ENCODE measurements at places on chromosomes 11 and 22. TPM values are rescaled to one million over a fixed set of nuclear protein-coding genes. Genes with fewer than 3 reads are reported as not detected.

GRCh38 chr22:36243986-36244385 lies 4.7 kb upstream of the APOL2 start:
- H3K27me3 ChIP-seq: no peaks in the 10 kb centered on the region
- H3K36me3 ChIP-seq: no peaks in the 10 kb centered on the region
- H3K4me1 ChIP-seq: peaks cover 31% of the 10 kb centered on the region

- no peaks in the 10 kb centered on the region for H3K27me3 ChIP-seq
- no peak overlapping the region for H3K4me3 ChIP-seq
- no peak for DNase-seq
- no peak overlapping the region for H3K27ac ChIP-seq
Measured at GRCh38 chr11:33659370-33660139, 41.1 kb downstream of the C11orf91 start.

DNA sequence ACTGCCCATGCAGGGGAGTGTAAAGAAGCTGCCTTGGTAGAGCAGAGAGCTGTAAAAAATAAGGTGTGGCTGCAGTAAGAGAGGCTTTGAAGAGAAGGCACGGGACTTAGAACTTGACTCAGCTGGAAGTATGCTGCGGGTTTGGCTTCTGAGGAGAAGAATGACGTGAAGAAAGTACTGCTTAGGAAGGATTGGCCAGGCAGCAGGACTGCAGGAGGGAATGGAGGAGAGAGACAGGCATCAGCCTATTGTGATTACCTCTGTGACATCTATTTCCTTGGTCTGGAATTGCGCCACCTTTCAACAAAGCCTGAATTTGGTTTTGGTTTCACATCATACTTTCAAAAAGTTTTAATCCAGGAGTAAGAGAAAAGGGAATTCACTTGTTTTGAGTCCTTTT lies 22.5 kb downstream of the PRRG4 start:
- no peak overlapping the region for H3K4me3 ChIP-seq
- no peaks in the 10 kb centered on the region for H3K4me1 ChIP-seq
- H3K27me3 ChIP-seq: no peaks in the 10 kb centered on the region
- no peaks in the 10 kb centered on the region for H3K36me3 ChIP-seq
- H3K27ac ChIP-seq: no peak overlapping the region

Gene POTEH
- total RNA-seq: not detected

DNA sequence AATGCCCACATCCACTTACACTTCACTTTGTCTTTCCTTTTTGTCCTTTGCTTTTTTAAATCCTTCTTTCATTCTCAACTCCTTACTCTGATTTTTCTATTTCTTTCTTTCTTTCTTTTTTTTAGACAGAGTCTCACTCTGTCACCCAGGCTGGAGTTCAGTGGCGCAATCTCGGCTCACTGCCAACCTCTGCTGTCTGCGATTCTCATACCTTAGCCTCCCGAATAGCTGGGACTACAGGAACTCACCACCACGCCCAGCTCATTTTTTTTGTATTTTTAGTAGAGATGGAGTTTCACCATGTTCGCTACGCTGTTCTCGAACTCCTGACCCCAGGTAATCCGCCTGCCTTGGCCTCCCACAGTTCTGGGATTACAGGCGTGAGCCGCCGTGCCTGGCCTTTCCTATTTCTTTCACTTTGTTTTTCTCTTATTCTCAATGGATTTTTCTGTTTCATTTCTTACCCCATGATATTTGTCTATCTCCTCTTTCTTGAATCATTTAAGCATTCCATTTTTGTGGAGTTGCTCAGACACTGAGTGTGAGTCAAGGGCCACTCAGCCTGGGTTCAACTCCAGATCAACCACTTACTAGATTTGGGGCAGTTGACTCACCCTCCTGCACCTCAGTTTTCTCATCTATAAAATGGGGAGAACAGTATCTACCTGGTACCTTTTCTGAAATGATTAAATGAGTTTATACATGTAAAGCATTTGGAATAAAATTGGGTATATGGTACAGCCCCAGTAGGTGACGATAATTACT lies 7.6 kb downstream of the KCNJ5 start:
- no peak overlapping the region for H3K4me3 ChIP-seq
- no peak overlapping the region for H3K27ac ChIP-seq
- H3K27me3 ChIP-seq: peaks cover 28% of the 10 kb centered on the region
- H3K36me3 ChIP-seq: no peaks in the 10 kb centered on the region

DNA sequence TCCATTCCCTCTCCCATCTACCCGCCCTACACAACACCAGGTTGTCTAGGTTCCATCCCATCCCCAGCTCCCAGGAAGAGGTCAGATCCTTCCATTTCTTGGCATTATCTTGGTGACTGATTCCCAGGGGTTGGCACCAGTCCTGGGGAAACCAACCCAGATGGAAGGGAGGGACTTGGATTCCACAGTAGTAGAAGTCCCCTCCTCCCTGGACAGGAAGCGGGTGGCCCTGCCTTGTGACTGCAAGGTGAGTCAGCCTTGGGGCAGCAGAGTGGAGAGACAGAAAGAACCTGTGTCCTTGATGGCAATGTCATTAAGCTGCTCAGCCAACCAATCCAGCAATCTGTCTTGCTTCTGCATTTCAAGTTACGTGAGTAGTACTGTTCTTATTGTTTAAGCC lies 26.5 kb downstream of the SYT13 start:
- H3K4me1 ChIP-seq: peaks cover 4% of the 10 kb centered on the region
- no peak overlapping the region for H3K27ac ChIP-seq
- H3K4me3 ChIP-seq: no peak overlapping the region
- no peak for DNase-seq
- no peaks in the 10 kb centered on the region for H3K36me3 ChIP-seq

Gene FSHB
- not detected for total RNA-seq

Gene ROBO4
- 17.8 TPM for total RNA-seq

- no peaks in the 10 kb centered on the region for H3K27me3 ChIP-seq
- no peak overlapping the region for H3K4me3 ChIP-seq
- no peak overlapping the region for H3K27ac ChIP-seq
- H3K4me1 ChIP-seq: no peaks in the 10 kb centered on the region
- no peak for DNase-seq
Measured at GRCh38 chr22:30132290-30132996, 52.2 kb downstream of the HORMAD2 start.

GRCh38 chr11:119545978-119546915 lies 123.3 kb upstream of the THY1 start:
- no peak overlapping the region for H3K27ac ChIP-seq
- no peak overlapping the region for H3K4me3 ChIP-seq
- H3K4me1 ChIP-seq: no peaks in the 10 kb centered on the region
- DNase-seq: no peak

GRCh38 chr11:126450806-126451205 lies 95.3 kb downstream of the ST3GAL4 start:
- H3K36me3 ChIP-seq: no peaks in the 10 kb centered on the region
- H3K27me3 ChIP-seq: peaks cover 6% of the 10 kb centered on the region
- no peak overlapping the region for H3K4me3 ChIP-seq
- DNase-seq: no peak
- peaks cover 26% of the 10 kb centered on the region for H3K4me1 ChIP-seq
- H3K27ac ChIP-seq: no peak overlapping the region

Gene LARGE1
- total RNA-seq: 10.6 TPM

DNA sequence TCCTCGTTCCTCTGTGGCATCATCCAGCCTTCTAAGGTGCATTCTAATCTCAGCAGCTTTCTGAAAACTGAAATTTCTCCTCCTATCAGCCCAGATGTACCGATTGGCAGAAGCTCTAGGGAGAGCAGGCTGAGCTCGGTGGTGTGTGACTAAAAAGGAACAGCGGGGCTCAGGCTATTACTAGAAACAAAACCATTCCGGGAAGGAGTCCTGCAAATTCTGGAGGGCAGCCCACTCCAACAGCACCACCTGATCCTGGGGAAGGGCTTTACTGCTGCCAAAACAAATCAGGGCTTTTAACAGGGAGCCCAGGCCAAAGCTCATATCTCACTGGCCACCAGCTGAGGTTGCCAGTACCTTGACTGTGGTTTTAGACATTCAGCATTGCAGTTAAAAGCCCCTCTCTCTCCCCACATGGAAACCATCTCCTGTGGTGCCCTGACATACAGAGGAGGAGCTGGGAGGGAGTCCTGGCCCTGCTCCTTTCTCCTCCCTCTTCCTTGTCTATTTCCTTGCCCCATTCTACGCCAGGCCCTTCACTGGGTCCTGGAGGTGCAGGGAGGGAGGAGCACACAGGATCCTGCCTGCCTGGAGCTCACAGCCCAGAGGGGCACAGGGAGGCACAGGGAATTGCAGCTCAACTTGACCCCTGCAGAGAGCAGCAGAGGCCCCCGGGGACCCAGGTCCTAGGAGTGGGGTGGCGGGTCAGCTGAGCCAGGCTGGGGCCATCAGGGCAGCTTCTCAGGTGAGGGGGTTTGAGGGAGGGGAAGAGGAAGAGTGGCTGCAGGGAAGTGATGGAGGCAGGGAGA lies 889 bp downstream of the PLAAT4 start:
- peaks cover 23% of the 10 kb centered on the region for H3K4me1 ChIP-seq
- peak overlapping the region; percentile 41 for H3K4me3 ChIP-seq
- peak overlapping the region; percentile 91 for H3K27ac ChIP-seq

Gene FIBIN
- 48.0 TPM for total RNA-seq

GRCh38 chr11:57567515-57568329 lies at the start of gene UBE2L6:
TSS of gene UBE2L6 (minus strand) at chr11:57567672. CDS start at chr11:57567611, 61 bp downstream.
- H3K4me3 ChIP-seq: peak within 1 kb of the TSS; percentile 91
- H3K4me1 ChIP-seq: peaks cover 22% of the 10 kb centered on the region
- H3K27ac ChIP-seq: peak within 1 kb of the TSS; percentile 90
- no peaks in the 10 kb centered on the region for H3K27me3 ChIP-seq

DNA sequence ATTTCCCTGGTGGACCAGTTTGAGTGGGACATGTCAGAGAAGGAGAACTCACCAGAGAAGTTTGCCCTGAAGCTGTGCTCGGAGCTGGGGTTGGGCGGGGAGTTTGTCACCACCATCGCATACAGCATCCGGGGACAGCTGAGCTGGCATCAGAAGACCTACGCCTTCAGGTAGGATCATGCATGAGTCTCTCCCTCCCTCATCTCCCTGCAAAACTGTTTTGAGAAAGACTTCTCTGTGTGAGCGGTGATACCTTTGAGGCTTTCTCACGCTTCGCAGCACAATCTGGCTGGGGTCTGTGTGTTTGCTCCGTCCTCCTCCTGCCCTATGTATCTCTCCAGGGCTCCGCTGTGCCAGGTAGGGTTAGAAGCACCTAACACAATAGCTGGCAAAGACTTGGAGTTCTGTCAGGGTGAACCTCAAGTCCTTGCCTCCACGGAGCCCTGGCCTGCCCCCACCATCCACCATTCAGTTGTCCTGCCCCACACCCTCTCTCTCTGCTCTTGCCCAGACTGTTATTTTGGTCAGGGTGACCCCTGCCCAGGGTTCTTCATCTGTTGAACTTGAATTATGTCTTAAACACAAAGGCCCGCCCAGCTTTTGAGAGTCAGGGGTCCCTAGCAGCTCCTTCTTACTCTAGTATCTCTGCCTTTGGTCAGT lies 13.4 kb downstream of the DERL3 start:
- no peaks in the 10 kb centered on the region for H3K27me3 ChIP-seq
- no peak overlapping the region for H3K4me3 ChIP-seq
- H3K4me1 ChIP-seq: no peaks in the 10 kb centered on the region
- DNase-seq: no peak
- peaks cover 82% of the 10 kb centered on the region for H3K36me3 ChIP-seq

Gene CTSW
- total RNA-seq: 0.75 TPM

Gene ABCG4
- total RNA-seq: 0.13 TPM

GRCh38 chr22:47304854-47305253 lies 542.4 kb downstream of the TBC1D22A start:
- H3K27ac ChIP-seq: no peak overlapping the region
- no peak for DNase-seq
- no peak overlapping the region for H3K4me3 ChIP-seq
- H3K4me1 ChIP-seq: no peaks in the 10 kb centered on the region
- no peaks in the 10 kb centered on the region for H3K36me3 ChIP-seq

Gene GLYAT
- not detected for total RNA-seq

- no peak for DNase-seq
- H3K4me1 ChIP-seq: peaks cover 6% of the 10 kb centered on the region
- no peaks in the 10 kb centered on the region for H3K27me3 ChIP-seq
- H3K27ac ChIP-seq: no peak overlapping the region
- H3K4me3 ChIP-seq: no peak overlapping the region
- H3K36me3 ChIP-seq: no peaks in the 10 kb centered on the region
Measured at GRCh38 chr11:69524991-69525411, 43.5 kb downstream of the LINC01488 start.

GRCh38 chr11:57751676-57752253 lies at the start of gene BTBD18:
TSS of gene BTBD18 (minus strand) at chr11:57751819. CDS start at chr11:57751188, 631 bp downstream.
- H3K27me3 ChIP-seq: no peaks in the 10 kb centered on the region
- peak; percentile 42 for DNase-seq
- H3K4me3 ChIP-seq: no peak within 1 kb of the TSS
- H3K27ac ChIP-seq: no peak within 1 kb of the TSS
- no peaks in the 10 kb centered on the region for H3K4me1 ChIP-seq

GRCh38 chr11:3686751-3687150 lies 15.6 kb upstream of the CHRNA10 start:
- peaks cover 59% of the 10 kb centered on the region for H3K36me3 ChIP-seq
- no peak for DNase-seq
- H3K4me1 ChIP-seq: no peaks in the 10 kb centered on the region
- no peak overlapping the region for H3K27ac ChIP-seq
- H3K4me3 ChIP-seq: no peak overlapping the region

Gene CWC15
- total RNA-seq: 80.2 TPM

Gene CYB5R3
- 53.2 TPM for total RNA-seq

GRCh38 chr11:75492181-75492820 lies 33.4 kb downstream of the GDPD5 start:
- H3K4me3 ChIP-seq: no peak overlapping the region
- no peaks in the 10 kb centered on the region for H3K36me3 ChIP-seq
- H3K27me3 ChIP-seq: peaks cover 2% of the 10 kb centered on the region
- H3K27ac ChIP-seq: no peak overlapping the region

DNA sequence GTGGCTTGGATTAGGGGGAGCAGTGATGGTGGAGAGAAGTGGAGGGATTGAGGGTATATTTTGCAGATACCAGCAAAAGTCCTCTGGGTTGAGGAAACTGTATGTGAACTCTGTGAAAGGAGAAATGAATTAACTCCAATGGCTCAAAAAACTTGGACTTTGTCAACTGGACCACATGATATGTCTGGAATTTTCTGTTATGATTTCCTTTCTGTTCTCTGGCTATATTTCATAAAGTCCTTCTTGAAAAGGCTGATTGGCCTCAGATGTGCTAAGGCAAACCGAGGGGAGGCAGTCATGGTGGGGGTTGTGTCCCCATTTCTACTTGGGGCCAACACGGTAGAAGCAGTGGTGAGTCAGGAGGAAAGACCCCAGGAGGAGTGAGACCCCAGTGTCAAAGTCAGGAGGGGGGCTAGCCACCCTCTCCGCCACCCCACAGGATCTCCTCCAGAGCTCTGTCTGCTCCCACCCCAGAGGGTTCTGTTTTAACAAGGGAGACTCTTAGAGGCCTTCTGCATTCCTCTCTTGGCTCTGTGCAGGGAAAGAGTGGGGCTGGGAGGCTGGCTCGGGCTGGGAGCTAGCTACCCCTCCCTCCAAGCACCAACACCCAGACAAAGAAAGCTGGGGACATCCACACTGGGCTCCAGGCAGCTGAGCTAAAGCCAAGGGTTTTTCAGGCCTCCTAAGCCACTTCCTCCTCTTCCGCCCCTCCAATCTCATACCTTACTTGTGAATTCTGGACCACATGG lies 13.8 kb downstream of the CHRDL2 start:
- H3K4me1 ChIP-seq: peaks cover 30% of the 10 kb centered on the region
- peak; percentile 59 for DNase-seq
- no peak overlapping the region for H3K4me3 ChIP-seq
- H3K27ac ChIP-seq: no peak overlapping the region
- no peaks in the 10 kb centered on the region for H3K36me3 ChIP-seq

Gene MAP6
- 6.1 TPM for total RNA-seq

Data from muscle of leg (tissue), 16 donors.